Glomerular endothelial cell (primary cell): ENCODE measurements at places on chromosomes 3 and 15. TPM values are rescaled to one million over a fixed set of nuclear protein-coding genes. Genes with fewer than 3 reads are reported as not detected.

DNA sequence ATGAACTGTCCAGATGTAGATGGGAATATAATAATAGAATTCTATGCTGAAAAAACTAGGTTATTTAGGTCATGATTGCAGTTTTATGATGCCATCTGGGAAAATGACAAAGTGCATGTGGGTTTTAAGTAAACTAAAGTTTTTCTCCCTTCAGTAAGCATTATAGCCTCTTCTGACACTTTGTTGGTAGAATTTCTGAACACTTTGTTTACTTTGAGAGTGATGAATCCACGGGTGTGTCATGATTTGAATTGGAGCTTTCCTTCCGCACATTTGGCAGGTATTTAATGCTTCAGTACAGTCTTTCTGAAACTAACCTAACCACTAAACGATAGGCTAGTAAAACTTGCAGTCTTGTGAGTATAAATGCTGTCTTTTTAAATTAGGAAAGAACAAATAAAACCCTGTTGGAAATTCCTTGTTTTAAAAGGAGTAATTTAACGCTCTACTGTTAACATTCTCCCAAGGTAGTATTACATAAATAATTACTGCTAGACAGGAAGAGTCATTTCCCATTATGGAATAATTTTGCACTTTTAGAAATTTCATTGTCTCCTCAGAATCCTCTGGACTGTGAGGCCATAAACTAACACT is 7.0 kb downstream of the FILIP1L start:
- no peak for DNase-seq

GRCh38 chr15:90708516-90708915 is 8.6 kb upstream of the BLM start:
- DNase-seq, result no peak

GRCh38 chr15:73518180-73518862 is 75.4 kb downstream of the REC114 start:
- no peak for DNase-seq

GRCh38 chr3:102481050-102481449 is 46.2 kb downstream of the ZPLD1 start:
- DNase-seq, result no peak

DNA sequence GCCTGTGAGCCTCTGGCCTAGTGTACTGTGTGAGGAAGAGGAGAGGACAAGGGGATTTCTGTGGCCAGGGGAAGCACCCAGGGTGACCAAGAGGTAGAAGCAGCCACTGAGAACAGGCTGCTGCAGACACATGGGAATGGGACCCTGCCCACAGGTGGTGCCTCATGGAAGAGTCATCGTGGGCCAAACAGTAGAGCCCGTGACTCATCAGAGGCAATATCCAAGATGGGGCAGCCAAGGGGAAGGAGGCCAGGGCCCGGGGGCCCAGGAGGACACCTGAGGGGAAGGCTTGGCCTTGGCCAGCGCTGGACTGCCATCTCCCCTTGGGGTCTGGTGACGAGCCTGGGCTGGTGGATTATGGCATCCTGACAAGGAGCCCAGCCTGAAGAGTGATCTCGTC is 275.0 kb upstream of the LYSMD4 start:
- DNase-seq, result no peak

- DNase-seq, result no peak
Measured at GRCh38 chr3:50534681-50535330, 31.4 kb upstream of the CACNA2D2 start.

DNA sequence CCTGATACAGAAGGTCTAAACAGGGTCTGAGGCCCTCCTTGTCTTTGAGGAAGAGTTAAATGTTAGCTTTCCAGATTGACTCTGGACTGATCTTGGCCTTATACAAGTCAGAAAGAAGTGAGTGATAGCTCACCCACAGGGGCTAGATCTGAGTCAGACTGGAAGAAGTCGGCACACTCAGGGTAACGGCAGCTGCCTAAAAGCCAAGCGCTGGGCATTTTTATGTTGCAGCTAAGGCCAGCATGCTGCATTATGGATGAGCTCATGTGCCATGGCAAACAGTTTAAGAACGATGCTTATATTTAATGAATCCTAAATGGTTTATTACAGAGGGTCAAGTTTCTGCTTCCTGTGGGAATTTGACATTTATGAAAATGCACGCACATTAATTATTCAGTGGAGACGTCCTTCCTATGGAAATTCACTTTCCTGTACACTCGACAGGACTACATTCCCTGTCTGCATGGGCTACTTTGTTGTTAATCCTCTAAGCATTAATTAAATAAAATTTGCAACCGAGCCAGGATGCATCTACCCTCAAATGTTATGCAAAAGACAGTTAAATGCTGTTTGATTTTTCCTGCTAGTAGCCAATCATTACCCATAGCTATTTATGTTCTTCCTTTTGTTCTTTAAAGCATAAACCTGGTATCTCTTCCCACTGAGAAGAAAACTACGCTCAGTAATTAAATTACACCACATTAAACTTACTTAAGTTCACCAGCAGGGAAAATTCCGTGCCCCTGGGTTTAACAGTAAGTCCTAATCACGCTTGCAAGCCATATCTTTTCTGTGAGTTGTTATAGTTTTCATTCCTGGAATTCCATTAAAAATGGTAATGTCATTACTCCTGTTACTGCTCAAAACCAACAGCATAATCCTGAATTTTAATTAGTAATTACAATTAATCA is 762.7 kb upstream of the CFAP20DC start:
- DNase-seq, result no peak

- no peak for DNase-seq
Measured at GRCh38 chr3:195255176-195255500, 15.8 kb downstream of the XXYLT1 start.

DNA sequence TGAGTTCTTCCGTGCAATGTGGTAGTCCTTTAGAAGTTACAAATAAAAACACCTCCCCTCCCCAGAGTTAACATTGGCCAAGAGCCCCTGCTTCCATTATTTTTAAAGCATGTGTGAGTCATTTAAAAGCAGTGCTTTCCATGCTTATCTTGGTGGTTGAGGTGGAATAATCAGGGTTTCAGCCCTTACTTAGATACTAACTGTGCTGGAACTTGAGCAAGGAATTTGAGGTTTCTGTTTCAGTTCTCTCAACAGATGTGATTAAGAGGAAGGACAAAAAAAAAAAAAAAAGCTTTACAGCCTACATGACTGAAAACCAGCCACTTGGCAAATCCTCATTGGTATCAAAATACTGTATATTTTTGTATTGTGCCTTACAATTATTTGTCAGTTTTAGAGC is 64.5 kb downstream of the CGNL1 start:
- no peak for DNase-seq

GRCh38 chr15:95940431-95940985 is 390.0 kb upstream of the NR2F2 start:
- DNase-seq, result no peak

- DNase-seq, result no peak
Measured at GRCh38 chr3:140715035-140715434, 37.2 kb downstream of the TRIM42 start.

DNA sequence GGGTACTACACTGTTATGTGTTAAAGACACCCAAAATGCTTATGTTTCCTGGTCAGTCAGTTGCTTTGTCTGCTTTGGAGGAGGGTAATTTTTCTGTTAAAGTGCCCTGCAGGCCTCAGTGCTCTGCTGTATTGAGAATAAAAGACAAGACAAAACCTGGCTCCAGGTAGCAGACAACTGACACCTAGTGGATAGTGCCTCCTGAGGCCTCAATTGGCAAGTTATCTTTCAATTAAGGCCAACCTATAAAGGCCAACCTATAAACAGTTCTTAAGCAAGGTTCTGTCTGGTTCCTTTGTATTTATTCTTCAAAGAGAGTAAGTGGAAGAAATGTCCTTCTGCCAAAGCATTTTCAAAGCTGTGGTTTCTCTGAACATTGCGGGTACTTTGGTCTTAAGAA is 773.8 kb downstream of the MECOM start:
- no peak for DNase-seq

GRCh38 chr3:140586311-140586710 is 91.6 kb upstream of the TRIM42 start:
- no peak for DNase-seq

- no peak for DNase-seq
Measured at GRCh38 chr3:124510290-124510689, 220.0 kb upstream of the UMPS start.

GRCh38 chr15:87268675-87269074 is 987.9 kb downstream of the NTRK3 start:
- no peak for DNase-seq

- DNase-seq, result no peak
Measured at GRCh38 chr3:44772099-44772442, 10.5 kb downstream of the KIF15 start.

GRCh38 chr15:61794881-61795280 is 265.4 kb downstream of the VPS13C start:
- DNase-seq, result no peak

GRCh38 chr3:25438791-25439555 is 10.9 kb downstream of the RARB start:
- no peak for DNase-seq

- no peak for DNase-seq
Measured at GRCh38 chr3:58557491-58557890, 19.7 kb downstream of the FAM107A start.

GRCh38 chr3:167829071-167829470 is 93.5 kb downstream of the SERPINI1 start:
- DNase-seq, result no peak

- DNase-seq, result no peak
Measured at GRCh38 chr3:195908694-195909581, 587 bp upstream of the TNK2 start.

- no peak for DNase-seq
Measured at GRCh38 chr15:89384176-89384604, 49.6 kb upstream of the POLG start.

SLC22A13 gene
- not detected in 2 replicates for total RNA-seq

DPPA4 gene
- 0.92 TPM in 1 of 2 replicates, not detected in the other for total RNA-seq

TLE3 gene
- 95.5 and 142 TPM in 2 replicates for total RNA-seq

STARD9 gene
- total RNA-seq, result 8.7 and 18.2 TPM in 2 replicates

BFSP2 gene
- not detected in 2 replicates for total RNA-seq

TGM5 gene
- not detected in 2 replicates for total RNA-seq

ZDHHC23 gene
- 0.48 and 0.88 TPM in 2 replicates for total RNA-seq

RLBP1 gene
- not detected in 2 replicates for total RNA-seq

KLF15 gene
- 0.05 and 0.47 TPM in 2 replicates for total RNA-seq

DLL4 gene
- total RNA-seq, result 91.1 and 213 TPM in 2 replicates

WDR76 gene
- total RNA-seq, result 1.8 and 6.6 TPM in 2 replicates

MED12L gene
- total RNA-seq, result 0.05 and 0.29 TPM in 2 replicates
